ENCODE measurements at places on chromosomes 16 and 17.

GRCh38 chr16:51952500-51952899 lies 594.4 kb downstream of the TOX3 start:
- no peaks in the 10 kb centered on the region for H3K27me3 ChIP-seq
- no peak for DNase-seq
- H3K4me1 ChIP-seq, result no peaks in the 10 kb centered on the region
- H3K27ac ChIP-seq, result no peak overlapping the region
- H3K36me3 ChIP-seq, result no peaks in the 10 kb centered on the region
- H3K4me3 ChIP-seq, result no peak overlapping the region

- no peaks in the 10 kb centered on the region for H3K36me3 ChIP-seq
- peaks cover 18% of the 10 kb centered on the region for H3K27me3 ChIP-seq
- DNase-seq, result peak; percentile 82
- H3K27ac ChIP-seq, result no peak overlapping the region
- H3K4me3 ChIP-seq, result peak overlapping the region; percentile 29
Measured at GRCh38 chr17:2828397-2829038, 32.3 kb downstream of the RAP1GAP2 start.

GRCh38 chr16:67249178-67250044 lies 632 bp downstream of the SLC9A5 start:
- peak overlapping the region; percentile 71 for H3K4me3 ChIP-seq
- peaks cover 41% of the 10 kb centered on the region for H3K4me1 ChIP-seq
- DNase-seq, result no peak
- H3K27ac ChIP-seq, result peak overlapping the region; percentile 66
- peaks cover 5% of the 10 kb centered on the region for H3K36me3 ChIP-seq

DNA sequence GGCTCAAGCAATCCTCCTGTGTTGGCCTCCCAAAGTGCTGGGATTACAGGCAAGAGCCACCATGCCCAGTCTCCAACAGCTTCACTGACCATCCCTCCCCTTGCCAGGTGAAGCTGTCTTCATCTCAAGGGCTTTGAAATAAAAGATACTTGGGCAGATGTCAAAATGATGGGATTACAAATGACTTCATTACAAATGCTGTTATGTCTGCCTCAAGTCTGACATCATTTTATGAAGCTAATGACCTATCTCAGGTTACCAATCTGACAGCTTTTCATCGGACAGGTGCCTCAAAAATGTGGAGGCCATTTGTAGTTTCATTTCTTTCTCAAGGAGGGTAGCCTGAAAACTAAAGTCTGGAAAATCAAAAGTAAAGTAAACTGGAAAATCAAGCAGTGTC lies 323.7 kb upstream of the TBX2 start:
- no peak for DNase-seq
- H3K36me3 ChIP-seq, result peaks cover 2% of the 10 kb centered on the region
- H3K27ac ChIP-seq, result no peak overlapping the region
- peaks cover 1% of the 10 kb centered on the region for H3K4me1 ChIP-seq
- no peak overlapping the region for H3K4me3 ChIP-seq
- H3K27me3 ChIP-seq, result no peaks in the 10 kb centered on the region

- H3K36me3 ChIP-seq, result peaks cover 19% of the 10 kb centered on the region
- DNase-seq, result no peak
- H3K27ac ChIP-seq, result no peak overlapping the region
- H3K27me3 ChIP-seq, result no peaks in the 10 kb centered on the region
- H3K4me1 ChIP-seq, result peaks cover 23% of the 10 kb centered on the region
Measured at GRCh38 chr17:60656499-60656898, 21.2 kb upstream of the BCAS3 start.

- DNase-seq, result no peak
- no peaks in the 10 kb centered on the region for H3K4me1 ChIP-seq
- no peak overlapping the region for H3K27ac ChIP-seq
Measured at GRCh38 chr17:13840254-13840653, 229.1 kb upstream of the COX10 start.

DNA sequence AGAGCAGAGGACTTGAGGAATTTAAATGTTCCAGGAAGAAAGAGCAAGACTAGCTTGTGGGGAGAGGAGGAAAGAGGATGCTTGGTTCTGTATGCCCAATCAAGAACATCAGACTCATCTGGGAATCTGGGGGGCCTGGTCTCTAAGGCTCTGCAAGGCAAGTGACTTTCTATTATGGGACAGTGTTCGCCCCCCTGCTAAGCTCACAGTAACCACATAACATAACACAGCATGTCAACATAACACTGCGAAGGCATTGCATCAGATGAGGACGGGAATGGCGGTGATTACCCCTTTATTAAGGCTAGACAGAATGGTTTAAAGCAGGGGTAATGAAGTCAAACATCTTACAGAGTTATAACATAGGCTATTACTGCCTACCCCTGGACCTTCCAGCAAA lies 176.6 kb upstream of the IRX6 start:
- DNase-seq, result no peak
- H3K4me1 ChIP-seq, result no peaks in the 10 kb centered on the region
- no peaks in the 10 kb centered on the region for H3K36me3 ChIP-seq
- H3K4me3 ChIP-seq, result no peak overlapping the region

GRCh38 chr17:17551361-17551760 lies 40.1 kb downstream of the PEMT start:
- no peaks in the 10 kb centered on the region for H3K27me3 ChIP-seq
- H3K4me1 ChIP-seq, result no peaks in the 10 kb centered on the region

- peaks cover 27% of the 10 kb centered on the region for H3K4me1 ChIP-seq
- peaks cover 7% of the 10 kb centered on the region for H3K36me3 ChIP-seq
- no peak for DNase-seq
- H3K27ac ChIP-seq, result no peak overlapping the region
Measured at GRCh38 chr17:4368341-4368740, 1.9 kb upstream of the UBE2G1 start.

DNA sequence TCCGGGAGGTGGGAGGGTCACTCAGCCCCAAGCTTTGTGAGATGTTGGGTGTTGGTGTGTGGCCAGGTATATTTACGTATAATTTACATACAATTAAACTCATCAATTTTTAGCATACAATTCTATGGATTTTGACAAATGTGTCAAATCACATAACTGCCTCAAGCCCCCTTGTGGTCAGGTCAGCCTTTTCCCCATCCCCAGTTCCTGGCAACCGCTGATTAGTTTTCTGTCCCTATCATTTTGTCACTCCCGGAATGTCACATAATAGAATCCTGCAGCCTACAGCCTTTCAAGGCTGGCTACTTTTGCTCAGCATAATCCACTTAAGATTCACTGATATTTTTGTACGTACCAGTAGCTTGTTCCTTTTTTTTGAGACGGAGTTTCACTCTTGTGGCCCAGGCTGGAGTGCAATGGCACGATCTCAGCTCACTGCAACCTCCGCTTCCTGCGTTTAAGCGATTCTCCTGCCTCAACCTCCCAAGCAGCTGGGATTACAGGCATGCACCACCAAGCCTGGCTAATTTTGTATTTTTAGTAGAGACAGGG lies 19.3 kb upstream of the RAI1 start:
- no peak overlapping the region for H3K4me3 ChIP-seq
- peaks cover 23% of the 10 kb centered on the region for H3K4me1 ChIP-seq

DNA sequence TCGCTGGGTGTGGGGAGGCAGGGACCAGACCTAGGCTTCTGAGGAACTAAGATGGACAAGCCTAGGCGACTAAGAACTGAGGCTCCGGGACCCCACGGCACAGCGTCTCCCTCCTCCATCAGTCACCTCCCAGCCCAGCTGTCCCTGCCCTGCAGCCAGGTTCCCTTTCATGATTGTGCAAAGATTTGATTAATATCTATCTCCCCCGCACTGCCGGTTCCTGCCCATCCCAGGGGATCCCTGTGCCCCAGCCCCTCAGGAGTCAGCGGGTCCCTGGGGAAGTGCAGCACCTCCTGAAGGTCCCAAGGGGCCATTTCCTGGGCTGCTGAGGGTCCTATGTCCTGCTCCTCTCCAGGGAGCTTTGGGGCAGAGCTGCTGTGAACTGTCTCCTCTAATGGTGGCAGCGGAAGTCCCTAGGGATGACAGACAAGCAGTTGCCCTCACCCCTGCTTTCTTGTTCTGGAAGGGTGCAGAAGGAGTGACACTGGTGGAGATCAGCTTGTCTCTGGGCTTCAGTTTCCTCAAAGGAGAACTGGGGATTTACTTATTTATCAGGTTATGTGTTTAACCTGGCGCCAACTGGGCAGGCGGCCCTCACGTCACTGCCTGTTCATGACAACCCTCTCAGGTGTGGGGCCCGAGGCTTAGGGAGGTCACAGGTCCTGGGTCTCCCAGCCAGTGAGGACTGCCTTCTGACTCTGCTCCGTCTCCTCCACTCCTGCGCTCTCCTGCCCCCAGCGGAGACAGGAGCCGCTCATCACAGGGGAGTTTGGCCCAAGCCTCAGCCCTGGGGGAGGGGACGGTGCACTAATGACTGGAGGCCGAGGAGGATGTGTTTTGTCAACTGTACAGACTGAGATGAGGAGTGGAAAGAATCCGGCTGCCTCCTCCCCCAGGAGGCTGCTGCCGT lies 1.9 kb upstream of the C16orf74 start:
- no peaks in the 10 kb centered on the region for H3K36me3 ChIP-seq
- no peak for DNase-seq
- no peak overlapping the region for H3K4me3 ChIP-seq
- H3K4me1 ChIP-seq, result peaks cover 14% of the 10 kb centered on the region

GRCh38 chr17:3890878-3891219 lies 2.0 kb downstream of the CAMKK1 start:
- peaks cover 2% of the 10 kb centered on the region for H3K27me3 ChIP-seq
- H3K4me3 ChIP-seq, result no peak overlapping the region
- peaks cover 47% of the 10 kb centered on the region for H3K4me1 ChIP-seq
- no peak for DNase-seq
- H3K27ac ChIP-seq, result no peak overlapping the region

DNA sequence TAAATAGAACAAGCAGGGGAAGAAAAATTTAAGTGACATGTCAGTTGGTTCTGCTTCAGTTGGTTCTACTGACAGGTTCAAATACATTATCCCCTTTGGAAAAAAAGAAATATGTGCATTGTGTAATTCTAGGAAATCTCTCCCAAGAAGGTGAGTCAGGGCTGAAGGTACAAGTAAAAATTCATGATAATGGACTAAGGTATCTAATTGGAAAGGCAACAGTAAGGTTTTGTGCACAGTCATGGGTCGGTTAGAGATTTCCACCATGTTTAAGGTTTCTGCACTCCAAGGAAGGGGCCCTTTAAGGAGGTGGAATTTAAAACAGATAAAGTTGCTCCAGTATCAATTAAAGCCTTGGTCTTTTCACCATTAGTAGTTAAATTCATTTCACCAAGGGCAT lies 17.9 kb upstream of the B4GALNT2 start:
- peaks cover 35% of the 10 kb centered on the region for H3K27me3 ChIP-seq
- H3K27ac ChIP-seq, result no peak overlapping the region
- DNase-seq, result no peak
- no peak overlapping the region for H3K4me3 ChIP-seq
- no peaks in the 10 kb centered on the region for H3K36me3 ChIP-seq

- no peak overlapping the region for H3K4me3 ChIP-seq
- H3K36me3 ChIP-seq, result peaks cover 41% of the 10 kb centered on the region
- no peak for DNase-seq
- H3K4me1 ChIP-seq, result peaks cover 37% of the 10 kb centered on the region
- no peak overlapping the region for H3K27ac ChIP-seq
- no peaks in the 10 kb centered on the region for H3K27me3 ChIP-seq
Measured at GRCh38 chr17:27624539-27624938, 6.4 kb upstream of the LGALS9 start.

GRCh38 chr17:70374496-70374895 lies 205.2 kb downstream of the KCNJ2 start:
- H3K4me3 ChIP-seq, result no peak overlapping the region
- no peak overlapping the region for H3K27ac ChIP-seq
- DNase-seq, result no peak
- H3K36me3 ChIP-seq, result no peaks in the 10 kb centered on the region
- no peaks in the 10 kb centered on the region for H3K27me3 ChIP-seq
- H3K4me1 ChIP-seq, result no peaks in the 10 kb centered on the region

- no peak overlapping the region for H3K4me3 ChIP-seq
- no peak overlapping the region for H3K27ac ChIP-seq
- no peak for DNase-seq
- H3K27me3 ChIP-seq, result peaks cover 22% of the 10 kb centered on the region
- no peaks in the 10 kb centered on the region for H3K36me3 ChIP-seq
Measured at GRCh38 chr16:58422809-58423208, 30.5 kb downstream of the GINS3 start.

Measured in activated CD8-positive, alpha-beta T cell treated with anti-CD3 and anti-CD28 coated beads, Interleukin-2, amount 10 ng/mL, durations not matched to agents 7 days and 5 days (primary cell).